Chondrocyte (in vitro differentiated cells): ENCODE measurements at places on chromosomes 4 and X. TPM values are rescaled to one million over a fixed set of nuclear protein-coding genes. Genes with fewer than 3 reads are reported as not detected.

ARSJ gene
- 38.8 to 80.9 TPM (median 77.7 TPM) in 3 replicates for total RNA-seq

SHISA3 gene
- 4.8 TPM in 1 of 3 replicates, not detected in the others for total RNA-seq

PPBP gene
- total RNA-seq, result not detected in 3 replicates

WDR17 gene
- 0.31 to 0.85 TPM (median 0.50 TPM) in 3 replicates for total RNA-seq

SGCB gene
- 91.6 to 105 TPM (median 94.2 TPM) in 3 replicates for total RNA-seq

TMEM128 gene
- total RNA-seq, result 16.0 to 20.2 TPM (median 18.9 TPM) in 3 replicates

DUSP21 gene
- total RNA-seq, result not detected in 3 replicates

TMPRSS11D gene
- total RNA-seq, result not detected in 3 replicates

PLK4 gene
- total RNA-seq, result 3.1 to 6.8 TPM (median 3.1 TPM) in 3 replicates

SSX1 gene
- total RNA-seq, result not detected in 3 replicates

SERTM2 gene
- not detected in 3 replicates for total RNA-seq

TGIF2LX gene
- not detected in 3 replicates for total RNA-seq

EMCN gene
- 0.19 TPM in 1 of 3 replicates, not detected in the others for total RNA-seq

CLNK gene
- not detected in 3 replicates for total RNA-seq

MAGEC2 gene
- total RNA-seq, result not detected in 3 replicates

HPSE gene
- 0.31 to 0.90 TPM (median 0.38 TPM) in 3 replicates for total RNA-seq

TCEAL5 gene
- total RNA-seq, result not detected in 3 replicates

PLAC8 gene
- 0.51 TPM in 1 of 3 replicates, not detected in the others for total RNA-seq

DHX15 gene
- total RNA-seq, result 77.4 to 91.6 TPM (median 79.1 TPM) in 3 replicates

OTC gene
- total RNA-seq, result not detected in 3 replicates

CSAG2 gene
- not detected in 3 replicates for total RNA-seq

PPEF2 gene
- not detected in 3 replicates for total RNA-seq

GC gene
- total RNA-seq, result not detected in 3 replicates

TMEM144 gene
- 2.6 to 4.1 TPM (median 3.0 TPM) in 3 replicates for total RNA-seq

STK32B gene
- total RNA-seq, result 13.1 to 14.7 TPM (median 14.2 TPM) in 3 replicates

GPRIN3 gene
- total RNA-seq, result 0.03 to 0.10 TPM (median 0.10 TPM) in 3 replicates

SPANXA1 gene
- total RNA-seq, result not detected in 3 replicates

DCAF12L2 gene
- total RNA-seq, result 0.19 TPM in 1 of 3 replicates, not detected in the others

KIF4A gene
- 4.5 to 5.9 TPM (median 5.3 TPM) in 3 replicates for total RNA-seq

OPHN1 gene
- 6.0 to 9.2 TPM (median 6.1 TPM) in 3 replicates for total RNA-seq

RASGEF1B gene
- total RNA-seq, result 2.3 to 5.6 TPM (median 2.5 TPM) in 3 replicates

ANXA10 gene
- total RNA-seq, result not detected in 3 replicates
